Stimulated activated CD4-positive, alpha-beta T cell treated with anti-CD3 and anti-CD28 coated beads, Interleukin-1b, Interleukin-23, amount 100 ng/mL, for 1 hour (primary cell): ENCODE measurements at places on chromosomes 7 and 10.

DNA sequence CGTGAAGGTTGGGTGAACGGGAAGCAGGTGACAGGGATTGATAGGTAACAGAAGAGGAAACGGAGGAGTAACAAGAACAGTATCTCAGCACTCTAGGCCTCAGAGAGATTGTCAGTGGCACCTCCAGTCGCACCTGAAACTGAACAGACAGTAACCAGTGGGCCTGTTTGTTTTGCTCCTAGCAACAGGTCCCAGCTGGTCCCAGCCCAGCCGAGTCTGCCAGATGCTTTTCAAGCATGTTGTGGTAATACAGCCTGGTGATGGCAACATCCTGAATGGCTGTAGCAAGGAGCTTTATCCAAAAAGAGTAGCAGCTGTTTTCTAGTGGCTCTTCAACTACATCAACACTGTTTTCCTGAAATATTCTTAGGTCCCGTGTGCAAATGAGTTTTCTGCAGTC is 4.7 kb downstream of the CACNB2 start:
- DNase-seq: no peak

- no peak for DNase-seq
Observed at GRCh38 chr7:158778471-158778870, 50.8 kb downstream of the ESYT2 start.

DNA sequence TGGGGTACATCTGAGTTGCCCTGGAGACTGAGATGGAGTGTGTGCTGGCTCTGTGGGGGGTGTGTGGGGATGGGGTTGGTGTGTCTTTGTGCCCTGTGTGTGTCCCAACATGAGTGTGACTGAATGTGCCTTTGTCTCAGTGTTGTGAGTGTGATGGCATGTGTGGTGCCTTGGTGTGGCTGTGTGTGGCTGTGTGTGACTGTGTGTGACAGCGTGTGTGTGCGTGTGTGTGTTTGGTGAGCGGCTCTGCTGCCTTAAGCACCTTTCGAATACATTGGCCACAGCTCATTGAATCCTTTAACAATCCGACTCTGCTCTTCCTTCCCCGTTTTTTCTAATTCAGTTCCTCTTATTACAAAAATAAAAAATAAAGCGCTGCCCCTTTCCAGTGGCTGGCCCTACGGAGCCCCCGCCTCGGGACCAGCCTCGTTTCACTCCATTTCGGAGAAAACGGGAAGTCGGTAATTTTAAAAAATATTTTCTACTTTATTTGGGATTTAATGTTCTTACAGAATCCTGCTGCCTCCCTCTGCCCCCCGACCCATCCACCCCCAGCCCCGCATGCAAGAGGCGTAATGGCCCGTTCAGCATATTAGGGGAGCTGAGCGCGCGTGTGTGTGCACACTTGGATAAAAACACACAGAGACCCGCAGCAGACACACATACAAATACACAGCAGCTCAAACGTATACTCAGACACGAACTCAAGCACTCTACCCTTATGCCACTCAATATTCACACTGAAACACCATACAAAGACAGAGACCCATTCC is 35.5 kb downstream of the HIF1AN start:
- no peak for DNase-seq

DNA sequence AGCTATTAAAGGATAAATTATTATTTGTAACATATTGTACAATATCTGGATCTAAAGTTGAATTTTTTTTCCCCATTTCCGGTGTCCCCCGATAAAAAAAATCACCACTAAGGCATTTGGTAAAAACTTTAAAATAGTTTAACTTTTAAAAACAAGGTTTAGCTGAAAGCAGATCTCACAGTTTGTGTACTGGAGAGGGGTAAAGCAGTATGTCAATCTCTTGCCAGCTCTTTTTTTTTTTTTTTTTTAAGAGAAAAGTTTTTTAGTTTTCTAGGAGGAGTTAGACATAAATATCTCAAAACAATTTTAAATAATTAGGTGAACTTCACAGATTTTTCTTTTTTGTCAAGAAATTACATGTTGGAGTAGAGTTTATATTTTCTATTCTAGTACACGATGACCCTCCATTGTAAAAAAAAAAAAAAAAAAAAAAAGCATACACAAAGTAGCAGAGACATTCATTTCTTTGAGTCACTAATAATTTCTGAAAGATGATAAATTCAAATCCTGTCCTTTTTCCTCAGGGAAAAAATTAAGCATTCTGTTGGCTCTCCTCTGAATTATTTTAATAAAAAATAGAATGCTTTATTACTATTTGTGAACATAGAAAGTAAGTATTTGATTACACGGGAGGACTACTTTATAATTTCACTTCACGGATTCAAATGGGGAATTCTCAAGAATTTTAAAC is 1.9 kb upstream of the HBP1 start:
- no peak for DNase-seq

DNA sequence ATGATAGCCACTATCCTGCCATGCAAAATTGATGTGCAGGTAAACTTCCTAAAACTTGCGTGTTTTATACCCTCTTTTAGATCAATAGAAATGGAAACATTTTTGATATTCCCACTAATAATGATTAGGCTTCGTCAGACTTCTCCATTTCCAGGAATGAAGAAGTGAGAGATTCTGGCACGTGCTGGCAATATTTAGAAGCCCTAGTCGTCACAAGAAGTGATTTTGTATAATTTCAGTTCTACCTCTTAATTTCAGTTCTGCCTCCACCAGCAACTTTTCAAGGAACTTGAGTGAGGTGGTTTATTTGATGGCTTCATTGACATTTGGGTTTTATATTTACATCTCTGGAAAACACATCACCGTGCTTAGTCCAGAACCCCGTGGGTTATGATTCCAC is 61.9 kb downstream of the MRC1 start:
- DNase-seq: no peak

DNA sequence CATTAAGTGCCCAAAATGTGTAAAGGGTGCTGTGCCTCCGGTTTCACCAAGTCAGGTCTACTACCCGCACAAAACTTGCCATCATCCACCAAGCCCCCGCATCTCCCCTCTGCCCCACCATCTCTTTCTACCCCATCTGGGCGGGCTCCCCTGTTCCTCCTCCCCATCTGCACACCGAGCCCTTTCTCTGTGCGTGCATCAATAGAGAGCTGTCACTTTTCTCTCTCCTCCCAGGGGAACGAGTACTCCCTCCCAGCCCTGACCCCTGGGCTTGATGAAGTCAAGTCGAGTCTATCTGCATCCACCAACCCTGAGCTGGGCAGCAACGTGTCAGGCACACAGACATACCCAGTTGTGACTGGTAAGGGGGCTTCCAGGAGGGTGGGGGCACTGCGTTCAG is 63.5 kb downstream of the PAX2 start:
- DNase-seq: no peak

DNA sequence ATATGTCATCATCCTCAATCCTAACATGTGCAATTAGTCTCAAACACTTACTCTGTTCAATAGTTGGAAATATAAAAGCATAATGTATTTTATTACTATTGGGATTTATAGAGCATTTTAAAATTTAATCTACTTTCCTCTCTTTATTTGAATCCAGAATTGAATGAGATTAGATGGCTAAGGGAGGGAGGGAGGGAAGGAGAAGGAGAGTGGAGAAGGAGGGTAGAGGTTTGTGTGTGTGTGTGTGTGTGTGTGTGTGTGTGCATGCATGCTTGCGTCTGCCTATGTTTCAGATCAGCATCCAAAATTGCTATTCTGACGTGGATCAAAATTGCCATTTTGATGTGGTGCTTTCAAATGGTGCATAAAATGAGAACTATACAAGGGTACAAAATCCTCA is 90.8 kb downstream of the NRP1 start:
- no peak for DNase-seq

- no peak for DNase-seq
Observed at GRCh38 chr7:142301299-142301698, 43.4 kb upstream of the PRSS58 start.

- DNase-seq: no peak
Observed at GRCh38 chr10:131694168-131694780, 206.5 kb upstream of the PPP2R2D start.

- DNase-seq: no peak
Observed at GRCh38 chr7:81111781-81112540, 193.1 kb upstream of the SEMA3C start.

DNA sequence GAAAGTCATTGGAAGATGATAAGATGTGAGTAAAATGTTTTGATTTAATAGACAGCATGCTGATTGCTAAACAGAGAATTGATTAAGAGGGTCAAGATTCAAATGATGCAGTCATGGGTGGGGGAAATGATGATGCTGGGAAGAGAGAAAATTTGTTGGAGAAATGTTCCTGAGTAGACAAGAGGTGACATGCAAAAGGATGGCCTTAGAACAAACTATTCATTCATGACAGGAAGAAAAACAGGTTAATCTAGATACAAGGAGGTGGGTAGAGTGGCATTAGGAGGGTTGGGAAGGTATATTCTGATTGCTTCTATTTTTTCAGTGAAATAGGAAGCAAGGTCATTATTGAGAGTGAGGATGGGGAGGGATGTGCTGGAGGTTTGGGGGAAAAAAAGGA is 146.7 kb downstream of the SEM1 start:
- DNase-seq: no peak

GRCh38 chr7:65279795-65280194 is 93.9 kb upstream of the ZNF92 start:
- no peak for DNase-seq

GRCh38 chr10:43176271-43176670 is 38.0 kb downstream of the CSGALNACT2 start:
- DNase-seq: no peak

- no peak for DNase-seq
Observed at GRCh38 chr7:44590910-44591309, 8.9 kb upstream of the TMED4 start.

GRCh38 chr10:106158241-106158640 is 1006.3 kb downstream of the SORCS1 start:
- no peak for DNase-seq

DNA sequence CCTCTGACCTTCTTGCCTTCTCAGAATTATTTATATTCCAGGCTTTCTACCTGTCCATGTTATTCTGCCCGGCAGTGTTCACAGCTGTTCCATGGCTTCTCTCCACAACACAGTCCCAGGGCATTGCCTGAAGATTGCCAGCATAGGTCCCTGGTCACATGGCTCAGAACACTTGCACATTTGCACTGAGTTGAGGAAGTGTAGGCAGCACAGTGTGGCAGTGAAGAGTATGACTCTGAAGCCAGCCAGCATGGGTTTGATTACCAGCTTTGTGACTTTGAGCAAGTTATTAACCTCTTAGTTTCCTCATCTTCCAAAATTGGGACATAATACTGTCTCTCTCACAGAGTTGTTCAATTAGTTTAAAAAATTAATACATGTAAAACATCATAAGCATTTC is 73.2 kb upstream of the NEUROD6 start:
- no peak for DNase-seq

- DNase-seq: no peak
Observed at GRCh38 chr7:117148971-117149370, 173.9 kb downstream of the WNT2 start.

DNA sequence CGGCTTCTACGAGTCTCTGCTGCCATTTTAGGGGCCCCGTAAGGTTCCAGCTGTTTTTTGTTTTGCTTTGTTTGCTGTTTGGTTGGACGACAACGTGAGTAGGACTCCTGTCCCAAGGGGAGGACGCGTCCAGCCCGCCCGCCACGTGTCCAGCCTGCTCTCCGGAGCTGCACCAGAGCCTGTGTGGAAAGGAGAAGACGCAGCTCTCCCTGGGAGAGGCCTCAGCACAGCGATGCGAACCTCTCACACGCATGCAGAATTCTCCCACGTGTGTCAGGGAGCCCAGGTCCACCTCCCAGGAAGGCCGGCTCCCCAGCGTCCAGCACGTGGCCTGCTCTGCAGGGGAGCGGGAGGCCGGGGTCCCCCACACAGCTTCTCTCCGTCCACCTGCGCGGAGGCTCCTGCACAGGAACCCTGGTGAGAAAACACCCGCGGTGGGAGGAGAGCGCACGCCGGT is 36.4 kb upstream of the DNAJB6 start:
- no peak for DNase-seq

DNA sequence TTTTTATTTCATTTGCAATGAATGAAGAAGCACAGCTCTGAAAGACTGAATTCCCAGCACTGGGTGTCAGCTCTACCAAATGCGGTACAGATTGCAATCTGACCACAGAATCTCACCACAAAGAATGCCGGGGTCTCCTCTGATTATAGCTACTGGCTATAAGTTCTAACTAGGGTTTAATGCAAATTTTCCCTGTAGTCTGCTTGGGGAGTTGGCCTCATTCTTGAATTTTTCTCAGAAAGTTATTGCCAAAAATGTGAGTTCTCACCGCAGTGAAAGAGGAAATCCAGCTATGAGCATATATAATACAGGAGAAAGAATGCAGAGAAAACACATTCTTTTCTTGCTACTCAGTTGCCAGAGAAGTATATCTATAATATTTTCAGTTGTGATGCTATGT is 1255.7 kb upstream of the LRRTM3 start:
- no peak for DNase-seq

- DNase-seq: no peak
Observed at GRCh38 chr7:14825912-14826311, 76.6 kb downstream of the DGKB start.

DNA sequence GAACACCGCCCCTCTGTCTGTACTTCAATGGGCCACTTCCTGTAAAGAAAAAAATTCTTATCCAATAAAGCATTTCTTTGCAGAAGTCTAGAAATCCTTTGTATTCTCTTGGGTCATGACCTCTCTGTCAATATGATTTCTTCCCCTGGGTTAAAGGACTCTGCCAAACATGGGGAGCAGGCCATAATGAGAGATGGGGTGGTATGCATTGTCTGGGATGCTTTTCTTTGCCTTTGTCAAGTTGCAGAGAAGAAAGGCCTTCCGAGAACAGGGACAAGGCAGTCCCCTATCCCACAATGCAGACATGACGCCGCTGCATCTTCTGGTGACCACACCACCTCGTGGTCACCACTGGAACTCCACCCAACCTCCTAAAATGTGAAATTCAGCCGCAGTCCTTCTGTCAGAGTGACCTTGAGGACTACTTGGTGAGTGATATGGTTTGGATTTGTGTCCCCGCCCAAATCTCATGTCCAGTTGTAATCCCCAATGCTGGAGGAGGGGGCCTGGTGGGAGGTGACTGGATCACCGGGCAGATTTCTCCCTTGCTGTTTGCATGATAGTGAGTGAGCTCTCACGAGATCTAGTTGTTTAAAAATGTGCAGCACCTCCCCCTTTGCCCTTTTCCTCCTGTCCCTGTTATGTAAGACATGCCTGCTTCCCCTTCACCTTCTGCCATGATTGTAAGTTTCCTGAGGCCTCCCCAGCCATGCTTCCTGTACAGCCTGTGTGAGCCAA is 15.2 kb upstream of the FRMPD2 start:
- DNase-seq: no peak
